Activated T-helper 1 cell treated with anti-CD3 and anti-CD28 coated beads, Interleukin-12 subunit alpha, Interleukin-12 subunit beta, Interleukin-2, Interleukin-4 antibody, amounts not matched to agents 30 ng/mL and 10 ng/mL and 1 ng/mL, durations not matched to agents 14 hours and 24 hours and 36 hours (primary cell): ENCODE measurements at places on chromosomes 7 and 10. TPM values are rescaled to one million over a fixed set of nuclear protein-coding genes. Genes with fewer than 3 reads are reported as not detected.

The ZP3 gene
- 4.0 and 4.2 TPM in 2 replicates for total RNA-seq

The XRCC2 gene
- 24.0 and 24.5 TPM in 2 replicates for total RNA-seq

The MRLN gene
- 0.23 and 0.54 TPM in 2 replicates for total RNA-seq

The DHTKD1 gene
- total RNA-seq: 19.9 and 22.6 TPM in 2 replicates

The PPP1R9A gene
- not detected in 2 replicates for total RNA-seq

The OR9A2 gene
- total RNA-seq: not detected in 2 replicates

The BMPR1A gene
- 9.7 and 14.5 TPM in 2 replicates for total RNA-seq

The CFAP58 gene
- 0.08 and 0.24 TPM in 2 replicates for total RNA-seq

The BTBD16 gene
- total RNA-seq: not detected in 2 replicates

The GPC2 gene
- total RNA-seq: 3.9 and 4.8 TPM in 2 replicates

The FXYD4 gene
- 0.44 TPM in 1 of 2 replicates, not detected in the other for total RNA-seq

The GAD2 gene
- total RNA-seq: not detected in 2 replicates

The CALHM1 gene
- not detected in 2 replicates for total RNA-seq

The TEX36 gene
- total RNA-seq: not detected in 2 replicates

The ASB10 gene
- not detected in 2 replicates for total RNA-seq

The ANKRD1 gene
- total RNA-seq: not detected in 2 replicates

The CC2D2B gene
- total RNA-seq: 0.60 and 0.96 TPM in 2 replicates

The ZRANB1 gene
- 15.8 and 16.0 TPM in 2 replicates for total RNA-seq

The TDRD1 gene
- 0.10 and 0.13 TPM in 2 replicates for total RNA-seq

The HOGA1 gene
- not detected in 2 replicates for total RNA-seq

The STRIP2 gene
- 74.0 and 79.4 TPM in 2 replicates for total RNA-seq

The CH25H gene
- not detected in 2 replicates for total RNA-seq

The PANK1 gene
- total RNA-seq: 3.2 and 4.8 TPM in 2 replicates

The C10orf53 gene
- total RNA-seq: not detected in 2 replicates

The AZGP1 gene
- total RNA-seq: not detected in 2 replicates

The PRKAG2 gene
- 16.9 and 18.5 TPM in 2 replicates for total RNA-seq

The TPK1 gene
- 11.5 TPM in 2 replicates for total RNA-seq

The WNT2 gene
- not detected in 2 replicates for total RNA-seq

The DPP6 gene
- total RNA-seq: not detected in 2 replicates

The FLNC gene
- total RNA-seq: 0.03 and 0.07 TPM in 2 replicates

The PRSS58 gene
- not detected in 2 replicates for total RNA-seq

The DYNC1I1 gene
- not detected in 2 replicates for total RNA-seq

The SPAM1 gene
- not detected in 2 replicates for total RNA-seq

The LBX1 gene
- total RNA-seq: not detected in 2 replicates

The PRR15 gene
- total RNA-seq: not detected in 2 replicates

The HMX3 gene
- total RNA-seq: not detected in 2 replicates
